CD4-positive, alpha-beta T cell treated with Interleukin-2 at 100 ng/mL for 4 hours (primary cell): ENCODE measurements at places on chromosomes 7 and 10.

- no peak for DNase-seq
These were observed 66.5 kb upstream of the EEPD1 start for GRCh38 chr7:36086571-36086970.

GRCh38 chr7:22051886-22052673 is 106.4 kb upstream of the CDCA7L start:
- no peak for DNase-seq

GRCh38 chr10:88122145-88122544 is 258.7 kb downstream of the PTEN start:
- no peak for DNase-seq

- no peak for DNase-seq
These were observed 4.8 kb upstream of the EVX1 start for GRCh38 chr7:27237735-27238334.

- no peak for DNase-seq
These were observed 2.5 kb downstream of the GRK5 start for GRCh38 chr10:119209736-119210355.

DNA sequence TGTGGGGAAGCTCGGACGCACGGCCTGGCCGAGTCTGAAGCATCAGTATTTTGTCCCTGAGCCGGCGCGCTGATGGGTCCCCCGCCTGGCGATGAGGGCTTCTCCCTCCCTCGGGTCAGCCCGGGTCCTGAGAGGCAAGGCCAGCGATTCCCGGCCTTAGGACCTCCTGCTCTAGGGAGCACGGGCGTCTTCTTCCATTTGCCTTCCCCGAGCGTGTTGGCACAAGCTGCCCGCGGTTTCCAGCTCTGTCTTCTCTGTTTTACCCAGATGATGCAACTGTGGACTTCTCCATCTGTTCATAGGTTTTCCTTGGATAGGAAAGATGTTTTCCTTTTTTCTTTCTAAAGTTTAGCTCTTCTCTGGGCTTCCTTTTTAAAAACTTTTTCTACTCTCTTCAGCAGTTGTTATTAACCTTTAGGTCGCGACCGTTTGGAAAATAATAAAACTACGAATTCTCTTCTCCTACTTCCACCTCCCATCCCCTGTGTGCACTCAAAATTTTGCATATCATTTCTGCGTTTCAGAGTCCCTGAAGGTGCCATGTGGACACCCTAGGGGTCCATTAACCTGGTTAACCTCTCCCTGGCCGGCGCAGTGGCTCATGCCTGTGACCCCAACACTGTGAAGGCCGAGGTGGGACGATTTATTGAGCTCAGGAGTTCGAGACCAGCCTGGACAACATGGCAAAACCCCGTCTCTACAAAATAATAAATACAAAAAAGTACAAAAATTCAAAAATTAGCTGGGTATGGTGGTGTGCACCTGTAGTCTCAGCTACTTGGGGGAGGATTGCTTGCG is 1.4 kb upstream of the SLC25A28 start:
- DNase-seq, result no peak

- no peak for DNase-seq
These were observed 13.7 kb upstream of the ANKRD22 start for GRCh38 chr10:88865281-88865876.

GRCh38 chr7:94417306-94417705 is 22.6 kb downstream of the COL1A2 start:
- DNase-seq, result no peak

DNA sequence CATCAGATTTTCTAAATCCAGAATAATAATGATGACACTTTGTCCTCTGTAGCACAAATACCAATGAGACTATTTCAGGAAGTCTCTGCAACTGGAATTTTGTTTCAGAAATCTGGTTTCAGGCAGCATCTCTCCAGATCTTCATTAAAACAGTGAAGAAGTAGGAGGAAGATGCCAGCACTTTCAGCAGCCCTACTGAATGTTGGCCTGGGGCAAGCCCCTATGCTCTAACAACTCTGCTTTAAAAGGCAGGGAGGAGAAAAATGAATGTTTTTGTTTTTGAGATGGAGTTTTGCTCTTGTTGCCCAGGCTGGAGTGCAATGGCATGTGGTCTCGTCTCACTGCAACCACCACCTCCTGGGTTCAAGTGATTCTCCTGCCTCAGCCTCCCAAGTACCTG is 7.2 kb upstream of the CAV1 start:
- DNase-seq, result no peak

- no peak for DNase-seq
These were observed 73.4 kb downstream of the AHR start for GRCh38 chr7:17371671-17372524.
